ENCODE measurements at places on chromosomes 12 and 14.

- no peak for DNase-seq
Measured at GRCh38 chr12:47747126-47747525, 11.6 kb downstream of the RAPGEF3 start.

DNA sequence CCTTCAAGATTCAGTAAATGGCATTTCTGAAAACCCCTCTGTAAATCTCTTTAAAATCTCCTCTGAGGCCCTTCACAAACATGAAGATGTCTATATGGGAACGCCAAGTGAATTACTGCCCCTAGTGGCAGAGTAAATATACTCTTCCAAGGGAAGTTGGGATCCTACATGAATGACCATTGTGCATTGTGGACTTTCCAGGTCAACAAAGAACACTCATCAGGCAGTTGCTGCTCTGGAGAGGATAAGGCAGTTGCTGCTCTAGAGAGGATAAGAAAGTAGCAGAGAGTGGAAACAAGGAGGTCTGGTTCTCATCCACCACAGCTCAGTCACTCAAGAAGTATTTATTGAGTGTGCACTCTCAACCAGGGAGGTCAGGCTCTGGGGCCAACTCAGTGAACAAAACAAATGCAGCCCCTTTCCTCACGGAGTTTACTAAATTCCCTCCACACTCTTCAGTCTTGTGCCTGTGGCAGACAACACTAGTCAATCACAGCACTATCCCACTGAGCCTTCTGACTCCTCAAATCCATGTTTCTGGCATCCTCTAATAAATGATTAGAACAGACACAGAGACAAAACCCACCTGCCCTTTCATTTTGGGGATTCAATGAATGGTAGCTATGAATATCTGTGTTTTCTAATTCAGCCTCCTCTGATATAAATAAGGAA is 52.9 kb downstream of the SVOP start:
- DNase-seq: no peak

DNA sequence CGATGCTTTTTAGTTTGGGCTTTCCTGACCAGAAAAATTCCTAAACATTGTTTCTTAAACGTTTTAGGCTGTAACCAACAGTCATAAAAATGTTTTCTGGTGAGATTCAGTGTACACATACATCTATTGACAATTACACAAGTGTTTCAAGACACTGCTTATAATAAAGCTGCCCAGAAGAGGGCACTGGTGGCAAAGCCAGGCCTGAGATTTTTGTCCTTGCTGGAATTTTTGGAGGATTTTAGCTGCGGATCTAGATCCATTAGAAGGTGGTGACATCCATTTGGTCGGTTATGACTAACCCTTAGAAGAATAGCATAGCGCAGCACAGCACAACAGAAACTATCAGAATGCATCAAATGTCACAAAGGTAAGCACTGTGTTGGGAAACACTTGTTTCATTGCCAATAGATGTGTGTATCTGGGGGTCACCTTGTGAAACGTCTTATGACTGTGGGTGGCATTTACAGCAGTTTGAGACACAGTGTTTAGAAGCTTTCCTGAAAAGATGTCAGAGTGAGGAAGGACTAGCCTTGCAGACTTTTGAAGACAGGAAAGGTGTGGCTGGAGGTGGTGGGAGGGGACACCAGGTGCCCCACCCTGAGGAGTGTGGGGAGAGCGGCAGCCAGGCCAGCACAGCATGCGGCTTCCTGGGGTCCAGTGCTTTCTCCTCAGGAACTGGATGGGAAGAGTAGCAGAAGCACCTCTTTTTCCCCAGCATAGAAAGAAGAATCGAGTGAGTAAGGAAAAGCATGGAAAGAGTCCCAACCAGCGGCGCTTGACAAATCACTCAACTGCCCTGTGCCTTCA is 54.7 kb upstream of the FKBP4 start:
- DNase-seq: no peak

GRCh38 chr14:60646226-60646818 is 3.0 kb downstream of the SIX1 start:
- DNase-seq: no peak

GRCh38 chr12:32437095-32437515 is 37.7 kb downstream of the FGD4 start:
- DNase-seq: peak; percentile 81

- DNase-seq: no peak
Measured at GRCh38 chr12:2282318-2282717, 229.5 kb downstream of the CACNA1C start.

Data from retinal pigment epithelial cell (primary cell).